ENCODE measurements at places on chromosomes 13 and 19.

- DNase-seq, result no peak
- no peaks in the 10 kb centered on the region for H3K4me1 ChIP-seq
- H3K4me3 ChIP-seq, result no peak overlapping the region
Observed at GRCh38 chr13:64778002-64778401, 2452.1 kb downstream of the PCDH9 start.

DNA sequence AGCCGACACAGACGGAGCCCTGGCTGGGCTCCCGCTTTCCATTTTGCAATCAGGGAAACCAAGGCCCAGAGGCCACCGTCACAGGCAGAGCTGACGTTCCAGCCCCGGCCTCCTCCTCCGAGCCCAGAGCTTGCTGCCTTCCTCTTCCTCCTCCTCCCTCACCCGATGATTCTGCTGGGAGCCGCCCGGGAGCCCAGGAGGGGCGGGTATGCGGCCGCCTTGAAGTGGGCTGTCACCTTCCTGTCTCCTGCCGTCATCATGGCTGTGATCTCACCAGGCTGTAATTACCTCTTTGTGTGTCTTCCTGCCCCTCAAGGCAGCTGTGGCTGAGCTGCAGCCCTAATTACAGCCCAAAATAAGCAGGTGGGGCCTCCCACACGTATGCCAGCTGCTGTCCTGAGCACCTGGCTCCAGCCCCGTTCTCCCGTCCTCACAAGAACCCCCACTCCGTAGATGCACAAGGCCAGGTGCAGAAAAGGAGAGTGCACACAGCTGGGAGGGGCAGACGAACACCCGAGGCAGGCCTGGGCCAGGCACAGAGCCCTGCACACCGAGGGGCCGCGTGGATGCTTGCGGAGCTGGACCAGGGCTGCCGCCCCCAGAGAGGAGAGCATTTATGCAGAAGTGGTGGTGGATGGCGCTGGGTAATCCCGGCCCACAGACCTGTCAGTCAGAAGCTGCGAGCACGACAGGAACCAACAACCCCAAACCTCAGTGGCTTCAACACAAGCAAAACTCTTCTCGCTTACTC, 4.0 kb downstream of the TPGS1 start:
- peaks cover 44% of the 10 kb centered on the region for H3K4me1 ChIP-seq
- H3K36me3 ChIP-seq, result no peaks in the 10 kb centered on the region
- H3K4me3 ChIP-seq, result no peak overlapping the region
- DNase-seq, result no peak

DNA sequence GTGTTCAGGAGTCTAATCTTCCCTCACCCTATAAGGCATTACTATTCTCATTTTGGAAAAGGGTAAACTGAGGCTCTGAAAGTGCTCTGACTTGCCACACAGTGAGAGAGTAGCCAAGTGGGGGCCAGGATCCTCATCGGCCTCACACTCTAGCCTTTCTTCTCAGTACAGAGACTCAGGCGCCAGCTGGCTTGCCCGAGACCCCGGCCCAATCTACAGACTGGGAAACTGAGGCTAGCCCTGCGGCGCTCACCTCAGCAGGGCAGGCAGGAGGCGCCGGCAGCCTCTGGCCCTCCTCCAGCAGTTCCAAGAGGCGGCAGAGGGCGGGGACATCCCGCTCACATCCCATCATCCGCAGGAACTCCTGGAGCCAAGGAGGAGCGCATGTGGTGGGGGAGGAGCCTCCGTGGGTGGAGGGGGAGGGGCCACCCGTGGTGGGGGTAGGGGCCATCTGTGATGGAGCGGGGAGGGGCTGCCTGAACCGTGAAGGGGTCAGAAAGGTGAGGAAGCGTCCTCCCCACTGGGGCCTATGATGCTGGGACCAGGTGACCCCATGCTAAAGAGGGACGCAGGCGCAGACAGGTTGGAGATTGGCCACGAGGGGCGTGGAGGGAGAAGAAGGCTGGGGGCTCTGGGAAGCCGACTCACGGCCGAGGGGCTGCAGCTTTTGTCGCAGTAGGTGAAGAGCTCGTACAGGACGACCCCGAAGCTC, 8.7 kb upstream of the INSL3 start:
- peaks cover 80% of the 10 kb centered on the region for H3K36me3 ChIP-seq
- no peak overlapping the region for H3K4me3 ChIP-seq
- H3K27me3 ChIP-seq, result peaks cover 36% of the 10 kb centered on the region
- no peak overlapping the region for H3K27ac ChIP-seq

- no peak overlapping the region for H3K4me3 ChIP-seq
- no peaks in the 10 kb centered on the region for H3K36me3 ChIP-seq
- DNase-seq, result no peak
- H3K4me1 ChIP-seq, result peaks cover 45% of the 10 kb centered on the region
- H3K27me3 ChIP-seq, result no peaks in the 10 kb centered on the region
Observed at GRCh38 chr19:51375504-51376221, 3.2 kb upstream of the NKG7 start.
